Stimulated activated CD8-positive, alpha-beta memory T cell treated with anti-CD3 and anti-CD28 coated beads, Interleukin-15, amount 100 ng/mL, for 1 hour (primary cell): ENCODE measurements at places on chromosomes 3 and 15.

DNA sequence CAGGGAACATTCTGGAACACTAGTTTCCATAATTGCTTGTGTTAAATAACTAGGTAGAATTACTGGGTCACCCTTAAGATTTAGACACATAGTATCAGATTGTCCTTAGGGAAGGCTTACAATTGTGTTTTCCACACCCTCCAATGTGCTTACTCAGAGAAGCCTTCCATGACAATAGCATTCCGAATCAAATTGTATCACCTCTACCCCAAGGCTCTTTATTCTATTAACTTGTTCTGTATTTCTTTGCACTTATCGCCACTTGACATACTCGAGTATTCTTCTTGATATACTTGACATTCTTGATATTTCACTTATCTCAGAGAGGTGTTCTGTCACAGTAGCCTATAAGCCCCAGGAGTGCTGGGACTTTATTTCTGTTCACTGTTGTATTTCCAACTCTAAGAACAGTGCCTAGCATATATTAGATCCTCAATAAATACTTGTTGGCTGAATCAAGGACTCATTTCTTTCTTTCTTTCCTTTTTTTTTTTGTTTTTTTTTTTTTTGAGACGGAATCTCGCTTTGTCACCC, 238.9 kb upstream of the PDZRN3 start:
- no peak for DNase-seq

GRCh38 chr15:37767841-37768455, 166.5 kb upstream of the TMCO5A start:
- no peak for DNase-seq

DNA sequence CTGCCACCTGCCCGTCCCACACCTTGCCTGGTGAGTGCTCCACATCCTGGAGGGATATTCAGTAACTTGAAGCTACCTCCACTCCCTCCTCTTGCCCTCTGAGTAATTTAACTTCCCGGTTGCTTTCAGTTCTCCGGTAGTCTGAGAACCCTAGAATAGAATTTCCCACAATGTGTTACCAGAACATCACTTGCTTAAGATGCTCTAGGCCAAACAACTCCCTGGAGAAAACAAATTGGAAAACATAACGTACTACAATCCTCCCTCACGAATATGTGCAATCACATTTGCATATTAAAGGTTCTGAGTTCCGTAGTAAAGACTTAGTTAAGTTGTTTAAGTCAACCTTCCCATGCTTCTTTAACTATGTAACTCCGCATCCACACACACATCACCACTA, 44.8 kb downstream of the SLCO2A1 start:
- DNase-seq, result no peak

GRCh38 chr3:132561003-132561402, 36.1 kb upstream of the ACKR4 start:
- no peak for DNase-seq

DNA sequence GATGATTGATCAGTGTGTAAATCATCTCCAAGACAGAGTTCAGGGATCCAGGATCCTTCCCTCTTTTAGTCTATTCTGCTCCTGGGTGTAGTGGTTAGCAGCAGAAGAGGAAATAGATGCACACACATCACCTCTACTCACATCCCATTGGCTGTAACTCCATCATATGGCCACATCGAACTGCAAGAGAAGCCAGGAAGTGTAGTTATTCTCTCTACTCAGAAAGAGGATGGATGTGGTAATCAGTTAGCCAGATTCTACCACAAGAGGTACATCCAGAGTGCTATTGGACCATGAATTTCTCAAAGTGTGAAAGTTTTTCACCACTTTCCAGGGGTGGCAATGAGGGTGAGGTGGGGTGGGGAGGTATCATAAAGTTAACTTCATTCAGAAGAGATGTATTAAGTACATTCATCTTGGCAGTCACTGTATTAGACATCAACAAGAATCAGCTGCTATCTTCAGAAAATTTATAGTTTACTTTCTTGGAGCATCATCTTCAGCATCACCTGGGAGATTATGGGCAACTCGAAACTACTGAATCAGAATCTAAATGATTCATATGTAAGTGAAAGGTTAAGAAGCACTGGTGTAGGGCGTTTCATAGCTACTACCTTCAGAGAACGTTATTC, 60.6 kb upstream of the GAP43 start:
- DNase-seq, result no peak

GRCh38 chr15:48939648-48940047, 24.1 kb downstream of the SHC4 start:
- no peak for DNase-seq

GRCh38 chr3:48433472-48434118, 3.7 kb upstream of the PLXNB1 start:
- DNase-seq, result no peak

GRCh38 chr3:177603148-177603603, 405.9 kb upstream of the TBL1XR1 start:
- DNase-seq, result no peak

GRCh38 chr3:127753898-127754410, 68.4 kb downstream of the MGLL start:
- no peak for DNase-seq

DNA sequence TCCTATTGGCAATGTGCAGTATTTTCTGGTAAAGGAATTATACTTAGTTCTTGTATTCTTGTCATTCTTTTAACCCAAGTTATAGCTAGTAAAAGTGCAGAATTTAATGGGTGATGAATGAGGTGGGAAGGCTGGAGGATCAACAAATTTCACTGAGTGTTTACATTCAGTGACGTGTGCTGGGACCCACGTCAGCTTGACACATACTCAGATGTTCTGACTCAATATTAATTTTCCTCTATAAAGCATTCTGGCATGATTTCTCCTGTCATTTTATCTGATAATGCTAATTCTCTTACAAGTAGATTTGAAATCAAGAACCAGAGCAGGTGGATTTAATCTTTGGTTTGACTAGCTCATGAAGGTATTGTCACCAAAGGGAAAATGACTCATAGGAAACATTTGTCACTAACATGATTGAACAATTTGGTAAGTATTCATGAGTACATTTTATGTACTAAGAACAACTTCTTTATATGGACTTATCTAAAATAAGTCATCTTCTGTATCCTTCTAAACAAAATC, 71.0 kb upstream of the SYNPR start:
- DNase-seq, result no peak

GRCh38 chr3:56691165-56692000, 8.3 kb upstream of the TASOR start:
- DNase-seq, result no peak

DNA sequence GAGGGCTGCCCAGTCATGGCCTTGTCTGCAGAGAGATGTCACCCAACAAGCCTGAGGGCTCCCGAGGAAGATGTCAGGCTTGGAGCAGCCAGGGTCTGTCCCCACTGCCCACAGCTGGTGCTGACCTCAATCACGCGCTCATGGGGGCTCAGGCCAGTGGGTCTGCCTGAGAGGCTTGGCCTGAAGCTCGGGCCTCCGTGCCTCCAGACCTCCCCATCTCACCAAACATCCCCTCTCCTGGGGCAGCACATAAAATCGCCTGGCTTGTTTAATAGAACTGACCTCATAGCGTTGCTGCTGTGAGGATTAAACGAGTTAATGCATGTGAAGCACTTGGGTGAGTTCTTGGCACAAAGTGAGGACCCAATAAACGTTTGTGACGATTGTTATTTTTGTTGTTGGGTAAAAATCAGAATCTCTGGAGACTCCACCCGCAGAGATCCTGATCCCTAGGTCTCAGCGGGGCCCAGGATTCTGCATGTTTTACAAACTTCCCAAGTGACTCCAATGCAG, 3.5 kb downstream of the LRRC15 start:
- DNase-seq, result no peak

GRCh38 chr3:50467919-50468318, 35.5 kb downstream of the CACNA2D2 start:
- no peak for DNase-seq

DNA sequence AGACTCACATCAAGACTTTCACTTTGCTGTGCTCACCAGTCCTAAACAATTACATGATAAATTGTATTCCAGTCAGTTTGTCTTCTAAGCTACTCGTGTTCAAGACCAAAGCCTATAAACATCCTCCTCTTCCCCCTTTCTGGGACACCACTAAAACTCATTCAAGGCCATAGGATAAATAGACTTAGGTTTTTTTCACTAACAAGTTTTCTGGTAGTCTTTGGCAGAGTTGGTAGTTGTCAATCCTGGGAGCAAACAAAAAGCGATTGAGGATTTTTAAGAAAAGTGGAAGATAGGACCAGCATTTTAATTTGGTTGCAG, 114.9 kb downstream of the TGFBR2 start:
- no peak for DNase-seq

- no peak for DNase-seq
Observed at GRCh38 chr15:38283010-38283409, 30.4 kb downstream of the SPRED1 start.

DNA sequence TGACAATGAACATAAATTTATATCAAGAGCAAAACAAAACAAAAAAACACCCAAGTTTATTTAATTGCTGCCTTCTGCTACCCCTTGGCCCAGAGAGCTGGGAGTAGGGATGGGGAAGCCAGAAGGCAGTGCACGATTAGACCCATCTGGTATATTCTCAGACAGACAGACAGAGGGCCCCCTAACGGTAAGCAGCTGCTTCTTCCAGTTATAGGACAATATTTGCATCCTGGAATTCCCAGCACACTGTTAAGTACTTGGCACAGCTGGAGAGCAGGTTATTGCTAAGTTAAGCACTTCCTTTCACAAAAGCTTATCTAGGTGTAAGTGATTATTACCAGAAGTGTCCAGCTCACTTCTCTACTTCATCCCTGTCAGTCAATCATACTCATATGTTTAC, 39.3 kb downstream of the C2CD4B start:
- no peak for DNase-seq

GRCh38 chr3:152323834-152324233, 55.1 kb downstream of the MBNL1 start:
- no peak for DNase-seq

DNA sequence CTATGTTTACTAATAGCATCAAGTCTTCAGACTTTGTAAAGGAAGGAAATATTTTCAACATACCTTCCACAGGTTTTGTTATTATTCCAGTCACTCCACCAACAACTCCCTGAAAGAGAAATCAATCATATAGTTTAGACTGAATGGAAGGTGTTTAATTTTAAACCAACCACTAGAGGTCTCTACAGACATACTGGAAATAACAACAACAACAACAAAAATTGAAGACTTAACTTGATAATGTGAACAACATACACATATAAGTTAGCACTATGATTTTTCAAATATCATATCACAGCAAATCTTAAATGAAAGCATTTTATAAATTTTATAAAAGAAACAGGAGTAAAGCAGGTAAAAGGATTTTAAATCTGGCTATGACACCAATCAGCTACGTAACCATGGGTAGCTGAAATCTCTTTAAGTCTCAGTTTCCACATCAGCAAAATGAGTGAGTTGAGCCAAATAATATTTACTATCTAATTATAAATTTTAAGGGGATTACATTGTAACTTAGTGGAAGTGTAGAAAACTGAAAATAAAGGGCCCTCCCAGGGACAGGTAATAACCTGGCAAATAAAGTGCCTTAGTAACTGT, 188.2 kb downstream of the VPS13C start:
- no peak for DNase-seq

DNA sequence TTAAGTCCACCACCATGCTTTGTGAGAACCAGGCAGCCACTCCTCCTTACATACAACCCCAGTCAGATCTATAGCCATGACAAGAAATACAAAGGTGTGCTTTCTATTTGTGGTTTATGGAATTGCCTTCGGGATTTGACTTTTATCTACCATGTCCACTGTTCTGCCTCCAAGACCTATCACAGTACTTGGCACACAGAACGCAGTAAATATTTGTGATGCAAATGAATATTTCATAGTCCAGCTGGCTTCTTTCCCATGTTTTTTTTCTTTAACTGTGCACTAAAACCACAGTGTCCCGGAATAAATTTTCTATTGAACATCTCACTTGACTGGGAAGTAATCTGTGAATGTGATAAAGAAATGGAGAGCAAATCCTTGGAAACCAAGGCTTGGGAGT, 314.7 kb downstream of the RORA start:
- DNase-seq, result no peak

DNA sequence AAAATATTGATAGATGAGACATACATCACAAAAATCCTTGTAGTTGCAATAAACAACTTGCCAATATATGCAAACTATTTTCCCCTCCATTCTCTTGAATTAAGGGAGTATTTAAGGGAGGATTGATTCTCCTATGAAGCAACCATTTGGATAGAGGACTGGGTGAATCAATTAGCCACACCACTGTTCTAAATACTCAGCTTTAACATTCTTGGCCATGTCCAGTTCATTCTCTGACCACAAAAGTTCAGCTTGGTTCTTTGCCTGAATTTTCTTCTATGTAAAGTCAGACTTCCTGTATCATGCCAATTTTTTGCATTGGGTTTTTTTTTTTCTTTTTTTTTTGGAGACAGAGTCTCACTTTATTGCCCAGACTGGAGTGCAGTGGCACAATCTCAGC, 15.8 kb upstream of the SEC11A start:
- DNase-seq, result no peak

DNA sequence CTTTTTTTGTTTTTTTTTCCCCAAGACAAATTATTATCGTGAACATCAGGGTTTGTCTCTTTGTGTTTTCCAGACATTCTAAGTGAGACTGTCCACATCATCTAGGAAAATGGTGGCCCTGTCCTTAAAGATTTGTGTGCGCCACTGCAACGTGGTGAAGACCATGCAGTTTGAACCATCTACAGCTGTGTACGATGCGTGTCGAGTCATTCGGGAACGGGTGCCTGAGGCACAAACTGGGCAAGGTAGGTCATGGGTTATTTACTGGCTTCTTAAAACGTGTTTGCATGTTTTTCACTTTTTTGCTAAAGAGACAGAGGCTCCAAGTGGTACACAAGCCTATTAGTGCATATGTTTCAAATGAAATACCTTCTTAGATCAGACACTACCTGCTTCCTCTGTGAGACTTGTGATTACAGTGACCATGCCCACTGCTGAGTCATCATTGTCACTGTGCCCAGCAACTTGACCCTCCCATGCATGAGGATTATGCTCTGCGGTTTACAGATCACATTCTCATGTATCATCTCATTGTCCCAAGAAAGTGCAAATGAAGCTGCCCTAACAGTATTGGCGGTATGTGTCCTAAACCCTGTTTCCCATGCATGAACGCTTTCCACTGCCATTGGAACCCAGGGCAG, 395.2 kb upstream of the TPM1 start:
- no peak for DNase-seq

- no peak for DNase-seq
Observed at GRCh38 chr15:82314769-82315518, 34.3 kb downstream of the GOLGA6L10 start.

DNA sequence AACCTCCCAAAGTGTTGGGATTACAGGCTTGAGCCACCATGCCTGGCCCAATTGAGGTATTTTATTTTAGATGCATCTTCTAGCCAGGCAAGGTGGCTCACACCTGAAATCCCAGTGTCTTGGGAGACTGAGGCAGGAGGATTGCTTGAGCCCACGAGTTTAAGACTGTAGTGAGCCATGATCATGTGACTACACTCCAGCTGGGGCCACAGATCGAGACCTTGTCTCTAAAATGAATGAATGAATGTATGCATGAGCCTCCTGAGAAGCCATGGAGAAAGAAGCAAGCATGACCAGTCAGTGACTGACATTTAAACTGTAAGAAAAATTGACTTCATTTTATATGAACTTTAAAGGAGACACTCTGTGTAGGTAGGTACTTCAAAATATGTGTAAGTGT, 105.7 kb downstream of the ZNF609 start:
- no peak for DNase-seq
